ENCODE measurements at places on chromosomes 4 and X.

DNA sequence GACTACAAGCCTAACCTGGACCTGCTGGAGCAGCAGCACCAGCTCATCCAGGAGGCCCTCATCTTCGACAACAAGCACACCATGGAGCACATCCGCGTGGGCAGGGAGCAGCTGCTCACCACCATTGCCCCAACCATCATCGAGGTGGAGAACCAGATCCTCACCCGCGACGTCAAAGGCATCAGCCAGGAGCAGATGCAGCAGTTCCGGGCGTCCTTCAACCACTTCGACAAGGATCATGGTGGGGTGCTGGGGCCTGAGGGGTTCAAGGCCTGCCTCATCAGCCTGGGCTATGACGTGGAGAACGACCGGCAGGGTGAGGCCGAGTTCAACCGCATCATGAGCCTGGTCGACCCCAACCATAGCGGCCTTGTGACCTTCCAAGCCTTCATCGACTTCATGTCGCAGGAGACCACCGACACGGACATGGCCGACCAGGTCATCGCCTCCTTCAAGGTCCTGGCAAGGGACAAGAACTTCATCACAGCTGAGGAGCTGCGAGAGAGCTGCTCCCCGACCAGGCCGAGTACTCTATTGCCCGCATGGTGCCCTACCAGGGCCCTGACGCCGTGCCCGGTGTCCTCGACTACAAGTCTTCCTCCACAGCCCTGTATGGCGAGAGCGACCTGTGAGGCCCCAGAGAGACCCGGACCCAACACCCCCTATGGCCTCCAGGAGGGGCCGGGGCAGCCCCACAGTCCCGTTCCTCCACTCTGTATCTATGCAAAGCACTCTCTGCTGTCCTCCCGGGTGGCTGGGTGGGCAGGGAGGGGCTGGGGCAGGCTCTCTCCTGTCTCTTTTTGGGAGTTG, 486.2 kb downstream of the TRAM1L1 start:
- no peak overlapping the region for H3K4me3 ChIP-seq
- no peak overlapping the region for H3K27ac ChIP-seq
- no peaks in the 10 kb centered on the region for H3K4me1 ChIP-seq

DNA sequence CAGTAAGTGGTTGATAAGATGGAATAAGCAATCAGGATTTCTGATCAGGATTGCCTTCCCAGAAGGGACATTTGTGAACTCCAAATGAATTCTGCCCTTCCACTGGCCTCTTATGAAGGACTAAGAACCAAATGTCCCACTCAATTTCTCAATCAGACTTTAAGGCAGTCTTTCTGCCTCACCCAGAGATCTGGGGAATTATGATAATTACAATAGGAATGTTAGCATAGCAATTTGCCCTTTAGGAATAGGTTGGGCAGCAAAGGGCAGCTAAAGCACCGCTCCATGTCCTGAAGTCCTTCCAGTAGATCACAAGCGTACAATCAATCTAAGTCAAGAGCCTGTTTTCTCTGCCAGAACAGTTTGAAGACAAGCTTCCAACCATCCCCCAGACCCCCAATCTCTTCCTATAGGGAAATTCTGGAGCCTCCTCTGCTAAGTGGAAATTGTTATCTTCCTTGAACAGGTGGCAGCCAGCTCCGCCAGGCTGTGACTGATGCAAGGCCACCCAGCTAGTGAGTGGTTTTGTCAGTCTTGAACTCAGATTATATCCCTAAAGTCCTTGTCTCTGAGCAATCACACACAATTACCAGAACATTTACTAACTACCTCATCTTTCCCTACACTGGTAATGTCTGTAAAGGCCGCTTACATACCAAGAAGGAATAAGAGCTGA, 18.6 kb downstream of the NKX3-2 start:
- H3K27ac ChIP-seq: no peak overlapping the region
- peaks cover 47% of the 10 kb centered on the region for H3K27me3 ChIP-seq
- no peaks in the 10 kb centered on the region for H3K36me3 ChIP-seq
- H3K4me1 ChIP-seq: no peaks in the 10 kb centered on the region

DNA sequence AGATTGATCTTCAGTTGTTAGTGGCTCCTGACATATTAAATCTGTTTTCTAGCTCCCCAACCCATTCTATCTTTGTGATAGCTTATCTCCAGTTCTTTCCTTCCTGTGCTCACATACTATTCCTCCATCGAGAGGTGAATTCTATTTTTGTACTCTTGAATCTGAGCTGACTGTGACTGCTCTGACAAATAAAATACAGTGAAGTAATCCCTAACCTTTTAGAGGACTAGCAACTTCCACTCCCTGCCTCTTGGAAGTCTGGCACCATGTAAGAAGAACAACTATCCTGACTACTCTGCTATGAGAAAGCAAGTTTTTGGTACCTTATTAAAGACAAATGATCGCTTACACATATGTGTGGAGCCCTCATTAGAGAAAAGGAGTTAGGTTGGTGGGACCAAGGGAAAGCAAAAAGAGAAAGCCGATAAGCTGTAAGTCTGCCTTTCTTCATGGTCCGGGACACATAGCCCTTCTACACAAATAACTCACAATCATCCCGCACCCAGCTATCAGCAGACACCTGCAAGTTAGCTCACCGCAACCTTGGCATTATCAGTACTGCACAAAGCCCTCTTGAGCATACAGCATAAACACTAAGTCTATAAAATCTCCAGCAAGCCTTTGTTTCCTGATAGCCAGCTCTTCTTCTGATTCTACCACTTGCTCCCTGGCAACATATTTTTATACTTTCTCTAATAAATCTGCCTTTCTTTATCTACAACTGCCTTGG, 13.5 kb upstream of the PPM1K start:
- no peak overlapping the region for H3K4me3 ChIP-seq
- H3K27me3 ChIP-seq: no peaks in the 10 kb centered on the region
- no peaks in the 10 kb centered on the region for H3K4me1 ChIP-seq
- no peaks in the 10 kb centered on the region for H3K36me3 ChIP-seq
- H3K27ac ChIP-seq: no peak overlapping the region
- no peak for DNase-seq

- no peaks in the 10 kb centered on the region for H3K4me1 ChIP-seq
- H3K27ac ChIP-seq: no peak overlapping the region
- no peak overlapping the region for H3K4me3 ChIP-seq
- DNase-seq: no peak
Measured at GRCh38 chr4:95445251-95445650, 103.5 kb downstream of the UNC5C start.
